Stimulated activated naive CD8-positive, alpha-beta T cell treated with anti-CD3 and anti-CD28 coated beads, Interleukin-15, amount 100 ng/mL, for 72 hours (primary cell): ENCODE measurements at places on chromosomes 1 and 21.

- peak; percentile 1 for DNase-seq
These were observed 90.8 kb upstream of the CCDC190 start for GRCh38 chr1:162951553-162952315.

DNA sequence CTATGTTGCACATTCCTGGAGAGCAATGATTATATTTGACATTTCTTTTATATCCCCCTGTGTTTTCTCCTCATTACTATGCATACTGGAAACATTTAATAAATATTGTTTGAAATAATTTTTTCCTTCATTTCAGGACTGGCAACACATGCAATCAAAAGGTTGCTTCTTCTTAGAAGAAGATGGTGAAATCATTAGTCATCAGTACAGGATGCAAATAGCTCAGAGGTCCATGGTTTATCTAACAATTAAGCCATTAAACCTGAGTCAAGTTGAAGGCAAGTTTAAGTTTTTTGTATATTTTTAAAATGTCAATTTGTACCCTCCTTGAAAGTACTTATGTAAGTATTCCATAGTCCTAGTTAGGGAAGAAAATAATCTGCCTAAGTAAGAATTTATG lies 22.5 kb downstream of the EFCAB7 start:
- no peak for DNase-seq

GRCh38 chr1:85621430-85621829 lies 40.9 kb downstream of the CCN1 start:
- DNase-seq = no peak

DNA sequence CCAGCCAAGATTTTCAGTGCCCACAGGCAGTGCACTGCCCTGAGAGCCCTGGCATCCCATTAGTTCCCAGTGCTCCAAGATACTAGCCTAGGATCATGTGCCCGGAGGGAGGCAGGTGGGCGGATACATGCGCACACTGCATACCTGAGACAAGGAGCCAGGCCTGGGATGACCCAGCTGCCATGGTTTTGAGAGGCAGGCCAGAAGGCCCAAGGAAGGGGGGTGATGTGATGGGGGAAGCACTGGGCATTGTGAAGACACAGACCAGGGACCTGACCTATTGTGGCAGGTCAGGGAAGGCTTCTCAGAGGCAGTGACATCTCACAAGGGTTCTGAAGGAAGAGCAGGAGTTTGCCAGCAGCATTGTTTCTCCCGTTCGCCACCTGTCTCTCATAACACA lies 3.6 kb downstream of the ZC3H12A start:
- DNase-seq = peak; percentile 42

GRCh38 chr1:26110731-26111529 lies 694 bp upstream of the PDIK1L start:
- peak; percentile 82 for DNase-seq

GRCh38 chr1:186739515-186739914 lies 59.3 kb upstream of the PTGS2 start:
- DNase-seq = no peak

- no peak for DNase-seq
These were observed 25.3 kb upstream of the TRAPPC10 start for GRCh38 chr21:43986544-43987451.
